GM12878 (cell line): ENCODE measurements at places on chromosomes 6 and 20.
A peak's percentile ranks its signal among the peaks of the same experiment; 100 is the strongest.

DNA sequence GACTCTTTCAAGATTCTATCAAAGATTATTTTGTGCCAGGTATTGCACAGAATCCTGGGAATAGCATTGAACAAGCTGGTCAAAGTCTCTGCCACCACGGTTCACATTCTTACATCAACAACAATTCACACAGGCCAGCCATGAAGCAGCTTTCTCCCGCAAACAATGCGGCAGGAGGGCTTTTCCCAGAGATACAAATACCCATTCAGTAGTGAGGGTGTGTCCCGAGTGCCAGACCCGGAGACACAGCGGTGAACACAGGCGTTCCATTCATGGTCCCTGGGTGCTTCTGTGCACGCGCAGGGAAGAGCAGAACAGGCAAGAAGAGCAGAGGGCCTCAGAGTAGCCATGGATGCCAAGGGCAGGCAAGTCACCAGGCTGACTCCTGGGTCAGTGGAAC is 83.3 kb upstream of the PDE10A start:
- no peaks in the 10 kb centered on the region for H3K4me1 ChIP-seq
- no peak overlapping the region for H3K4me3 ChIP-seq
- no peak for DNase-seq
- no peaks in the 10 kb centered on the region for H3K36me3 ChIP-seq
- no peak overlapping the region for H3K27ac ChIP-seq
- H3K27me3 ChIP-seq = no peaks in the 10 kb centered on the region

GRCh38 chr6:16766836-16767745 is 5.8 kb upstream of the ATXN1 start:
- H3K27me3 ChIP-seq = no peaks in the 10 kb centered on the region
- H3K4me3 ChIP-seq = no peak overlapping the region
- no peak for DNase-seq
- no peak overlapping the region for H3K27ac ChIP-seq
- H3K4me1 ChIP-seq = peaks cover 3% of the 10 kb centered on the region; the same call in 1 of the 2 replicates
- no peaks in the 10 kb centered on the region for H3K36me3 ChIP-seq

- no peaks in the 10 kb centered on the region for H3K4me1 ChIP-seq
- H3K36me3 ChIP-seq = no peaks in the 10 kb centered on the region
- no peaks in the 10 kb centered on the region for H3K27me3 ChIP-seq
- H3K27ac ChIP-seq = no peak overlapping the region
- no peak for DNase-seq
These were observed 140.9 kb downstream of the RNF144B start for GRCh38 chr6:18527836-18528743.

GRCh38 chr6:74946961-74947360 is 258.9 kb downstream of the COL12A1 start:
- H3K4me3 ChIP-seq = no peak overlapping the region
- no peak overlapping the region for H3K27ac ChIP-seq
- no peaks in the 10 kb centered on the region for H3K4me1 ChIP-seq
- no peaks in the 10 kb centered on the region for H3K27me3 ChIP-seq

- H3K36me3 ChIP-seq = no peaks in the 10 kb centered on the region
- H3K27ac ChIP-seq = no peak overlapping the region
- DNase-seq = no peak
- no peak overlapping the region for H3K4me3 ChIP-seq
- H3K4me1 ChIP-seq = peaks cover 7% of the 10 kb centered on the region
These were observed 82.6 kb upstream of the DST start for GRCh38 chr6:56725254-56725653.

DNA sequence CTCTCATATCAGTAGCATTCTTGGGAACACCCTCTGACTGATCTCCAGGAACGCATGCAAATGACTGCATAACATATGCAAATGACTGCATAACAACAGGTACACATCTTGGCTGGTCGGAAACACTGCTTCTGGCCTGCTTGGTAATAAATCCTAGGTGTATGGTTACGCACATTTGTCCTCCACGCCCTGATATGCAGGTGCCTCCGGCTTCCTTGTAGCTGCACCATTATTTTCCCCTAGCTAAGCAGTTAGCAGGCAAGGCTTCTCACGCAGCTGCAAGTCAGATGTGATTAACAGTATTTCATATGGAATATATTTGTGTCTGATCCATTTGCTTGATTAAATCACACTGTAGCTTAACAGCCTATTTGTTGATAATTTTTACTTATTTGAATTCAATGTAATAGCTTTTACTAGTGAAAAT is 5.9 kb downstream of the RPS6KA2 start:
- no peak overlapping the region for H3K4me3 ChIP-seq
- H3K27me3 ChIP-seq = peaks cover 2% of the 10 kb centered on the region; the same call in 1 of the 2 replicates
- H3K36me3 ChIP-seq = no peaks in the 10 kb centered on the region
- no peak for DNase-seq

GRCh38 chr6:82917346-82918064 is 148.1 kb downstream of the UBE3D start:
- H3K4me3 ChIP-seq = no peak overlapping the region
- no peaks in the 10 kb centered on the region for H3K36me3 ChIP-seq
- no peaks in the 10 kb centered on the region for H3K27me3 ChIP-seq
- no peak overlapping the region for H3K27ac ChIP-seq
- no peak for DNase-seq

DNA sequence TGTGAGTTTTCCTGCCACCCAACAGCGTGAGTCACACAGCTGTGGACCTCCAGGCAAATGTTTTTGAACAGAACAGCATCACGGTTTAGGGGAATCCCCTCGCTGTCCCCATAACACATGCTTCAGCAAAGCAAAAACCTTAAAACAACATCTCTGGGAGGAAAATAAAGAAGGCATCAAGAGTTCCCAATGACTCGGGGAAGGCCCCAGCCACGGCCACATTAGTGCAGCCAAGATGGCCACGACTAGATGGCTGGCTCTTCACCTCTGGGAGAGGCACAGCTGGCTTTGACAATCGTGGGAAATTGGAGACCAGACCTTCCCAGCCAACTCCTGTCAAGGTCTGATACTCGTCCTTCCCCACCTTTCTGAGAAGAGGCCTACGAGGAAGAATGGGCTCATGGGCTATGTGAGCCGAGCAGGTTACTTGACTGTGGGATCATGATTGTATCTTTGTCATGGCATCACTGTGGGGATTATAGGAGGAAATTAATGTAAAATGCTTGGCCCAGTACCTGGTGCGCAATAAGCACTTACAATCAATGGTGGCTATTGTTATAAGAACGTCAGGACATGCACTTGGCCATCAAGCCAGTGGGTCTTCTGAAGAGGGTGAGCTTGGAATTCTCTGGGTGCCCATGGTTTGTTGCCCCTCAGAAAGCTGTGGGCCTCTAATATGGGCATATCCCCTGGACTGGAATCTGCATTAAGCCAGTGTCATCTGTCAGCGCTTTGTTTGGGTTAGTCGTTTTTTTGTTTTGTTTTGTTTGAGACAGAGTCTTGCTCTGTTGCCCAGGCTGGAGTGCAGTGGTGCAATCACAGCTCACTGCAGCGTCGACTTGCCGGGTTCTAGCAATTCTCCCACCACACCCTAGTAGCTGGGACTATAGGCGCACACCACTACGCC is 43.6 kb downstream of the FGD2 start:
- no peaks in the 10 kb centered on the region for H3K27me3 ChIP-seq
- peaks cover 40% of the 10 kb centered on the region for H3K4me1 ChIP-seq
- DNase-seq = peak; percentile 53
- no peak overlapping the region for H3K4me3 ChIP-seq
- H3K27ac ChIP-seq = peak overlapping the region; percentile 33
- H3K36me3 ChIP-seq = no peaks in the 10 kb centered on the region

DNA sequence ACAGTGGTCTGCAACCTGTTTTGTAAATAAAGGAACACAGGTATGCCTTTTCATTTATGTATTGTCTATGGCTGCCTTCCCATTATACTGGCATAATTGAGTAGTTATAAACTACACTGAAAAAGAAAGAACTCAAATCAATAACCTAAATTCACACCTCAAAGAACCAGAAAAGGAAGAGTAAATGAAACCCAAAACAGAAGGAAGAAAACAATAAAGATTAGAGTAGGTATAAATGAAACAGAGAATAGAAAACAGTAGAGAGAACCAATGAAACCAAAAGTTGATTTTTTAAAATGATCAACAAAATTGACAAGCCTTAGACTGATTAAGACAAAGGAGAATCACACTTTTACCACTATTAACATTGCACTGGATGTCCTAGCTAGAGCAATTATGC is 34.7 kb downstream of the FAM184A start:
- no peaks in the 10 kb centered on the region for H3K36me3 ChIP-seq
- H3K27me3 ChIP-seq = no peaks in the 10 kb centered on the region
- no peak overlapping the region for H3K4me3 ChIP-seq

DNA sequence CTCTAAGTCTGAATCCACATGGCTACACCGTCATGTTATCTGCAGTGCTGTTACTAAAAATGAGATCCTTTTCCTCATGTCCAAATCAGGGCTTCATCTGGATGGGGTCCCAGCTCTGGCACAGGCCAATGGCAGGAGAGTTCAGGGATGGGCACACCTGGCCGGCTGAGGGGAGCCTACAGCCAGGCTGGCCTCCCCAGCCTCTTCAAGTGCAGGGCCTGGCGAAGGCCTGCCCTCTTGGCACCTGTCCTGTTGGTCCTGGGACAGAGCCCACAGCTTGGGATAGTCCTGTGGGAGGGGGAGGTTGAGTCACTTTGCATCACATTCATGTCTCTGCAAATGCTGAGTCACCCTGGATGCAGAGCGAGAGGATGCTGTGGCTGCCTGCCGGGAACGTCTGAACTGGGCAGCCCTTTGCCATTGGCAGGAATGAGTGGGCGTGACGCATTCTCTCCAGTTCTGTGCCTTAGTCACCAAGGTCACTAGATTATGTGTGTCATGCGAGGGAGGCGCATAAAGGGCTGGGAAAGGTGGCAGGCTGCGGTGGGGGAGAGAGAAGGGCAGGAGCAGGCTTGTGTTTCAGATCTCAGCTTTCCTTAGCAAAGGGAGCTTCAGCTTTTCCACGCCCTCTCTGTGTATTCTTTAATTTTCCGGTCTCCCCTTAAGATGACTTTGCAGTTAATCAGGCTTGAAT is 223.2 kb upstream of the ECI2 start:
- no peak overlapping the region for H3K27ac ChIP-seq
- no peak for DNase-seq
- H3K27me3 ChIP-seq = no peaks in the 10 kb centered on the region
- no peak overlapping the region for H3K4me3 ChIP-seq
- no peaks in the 10 kb centered on the region for H3K4me1 ChIP-seq

GRCh38 chr20:53070706-53071392 is 98.7 kb downstream of the TSHZ2 start:
- H3K36me3 ChIP-seq = no peaks in the 10 kb centered on the region
- no peaks in the 10 kb centered on the region for H3K27me3 ChIP-seq
- H3K27ac ChIP-seq = no peak overlapping the region
- H3K4me3 ChIP-seq = no peak overlapping the region

DNA sequence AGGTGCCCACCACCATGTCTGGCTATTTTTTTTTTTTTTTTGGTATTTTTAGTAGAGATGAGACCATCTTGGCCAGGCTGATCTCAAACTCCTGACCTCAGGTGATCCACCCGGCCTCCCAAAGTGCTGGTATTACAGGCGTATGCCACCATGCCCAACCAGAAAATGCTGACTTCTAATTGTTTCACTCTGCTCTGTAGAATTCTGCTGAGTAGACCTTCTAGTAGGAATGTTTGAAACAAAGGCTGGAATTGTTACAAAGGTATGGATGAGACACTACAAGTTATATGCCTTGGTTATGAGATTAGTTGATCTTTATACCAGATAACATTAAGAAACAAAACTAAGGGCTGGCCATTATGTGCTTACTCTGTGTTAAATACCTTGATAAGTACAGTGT is 44.8 kb downstream of the MEP1A start:
- no peaks in the 10 kb centered on the region for H3K4me1 ChIP-seq
- no peaks in the 10 kb centered on the region for H3K27me3 ChIP-seq
- H3K4me3 ChIP-seq = no peak overlapping the region
- H3K36me3 ChIP-seq = no peaks in the 10 kb centered on the region
- H3K27ac ChIP-seq = no peak overlapping the region

DNA sequence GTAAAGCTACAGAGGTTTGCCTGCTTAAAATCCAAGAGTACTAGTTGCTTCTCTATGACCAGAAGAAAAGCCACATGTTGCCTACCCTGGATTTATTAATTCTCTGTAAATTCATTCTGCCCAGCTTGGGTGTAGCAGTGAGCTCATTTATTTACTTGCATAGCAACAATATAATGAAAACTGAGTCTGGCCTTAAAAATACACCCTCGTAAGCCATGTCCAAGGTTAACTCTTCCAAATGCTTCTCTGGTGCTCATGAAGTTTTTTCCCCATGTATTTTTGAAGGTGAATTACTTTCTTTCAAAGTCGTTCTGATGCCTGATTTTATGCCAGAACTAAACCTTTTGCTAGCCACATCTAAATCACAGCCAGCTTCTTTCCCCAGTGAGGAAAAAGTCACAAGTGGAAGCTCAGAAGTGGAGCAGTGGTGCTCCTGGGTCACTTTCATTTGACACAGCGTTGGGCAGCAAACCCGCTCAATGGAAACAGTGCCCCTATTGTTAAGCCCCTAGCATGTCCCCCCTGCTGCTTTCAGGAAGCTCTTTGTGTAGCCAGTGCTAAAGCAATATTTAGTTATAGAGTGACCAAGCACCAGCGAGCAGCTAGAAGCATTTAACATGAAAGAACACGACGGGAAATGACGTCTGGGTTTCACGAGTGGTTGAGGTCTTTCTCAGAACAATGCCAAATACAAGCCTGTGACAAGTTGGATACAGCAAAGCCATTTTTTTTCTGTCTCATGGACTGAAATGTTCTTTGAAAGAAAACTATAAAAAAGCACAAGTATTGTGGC is 29.8 kb downstream of the NEDD9 start:
- no peak for DNase-seq
- peaks cover 8% of the 10 kb centered on the region; the same call in 1 of the 2 replicates for H3K4me1 ChIP-seq
- H3K27me3 ChIP-seq = no peaks in the 10 kb centered on the region
- H3K27ac ChIP-seq = no peak overlapping the region
- peaks cover 6% of the 10 kb centered on the region for H3K36me3 ChIP-seq

GRCh38 chr6:53646606-53647005 is 18.9 kb downstream of the KLHL31 start:
- H3K4me1 ChIP-seq = peaks cover 4% of the 10 kb centered on the region
- H3K27me3 ChIP-seq = peaks cover under 1% of the 10 kb centered on the region; the same call in 1 of the 2 replicates
- H3K36me3 ChIP-seq = no peaks in the 10 kb centered on the region
- no peak for DNase-seq
- H3K4me3 ChIP-seq = no peak overlapping the region

DNA sequence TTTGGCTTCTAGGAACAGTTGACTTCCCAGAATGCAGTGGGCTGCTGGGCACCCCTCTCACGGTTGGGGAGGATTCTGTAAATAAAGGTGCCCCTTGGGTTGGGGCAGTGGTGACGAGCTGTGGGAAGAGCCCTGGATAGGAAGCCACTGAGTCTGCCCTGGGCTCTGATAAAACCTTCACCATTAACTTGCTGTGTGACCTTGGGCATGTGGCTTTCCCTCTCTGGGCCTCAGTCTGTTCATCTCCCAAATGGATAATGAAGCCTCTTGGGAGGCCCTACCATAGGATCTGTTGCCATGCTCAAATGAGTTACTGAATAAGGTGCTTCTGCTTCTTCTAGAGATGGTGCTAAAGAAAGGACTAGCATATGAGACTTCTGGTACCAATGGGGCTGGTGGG is 3.7 kb downstream of the CRIP3 start:
- H3K27ac ChIP-seq = no peak overlapping the region
- no peak overlapping the region for H3K4me3 ChIP-seq
- DNase-seq = no peak
- H3K36me3 ChIP-seq = no peaks in the 10 kb centered on the region
- no peaks in the 10 kb centered on the region for H3K4me1 ChIP-seq
